ENCODE measurements at places on chromosomes 4 and X. TPM values are rescaled to one million over a fixed set of nuclear protein-coding genes. Genes with fewer than 3 reads are reported as not detected.

DNA sequence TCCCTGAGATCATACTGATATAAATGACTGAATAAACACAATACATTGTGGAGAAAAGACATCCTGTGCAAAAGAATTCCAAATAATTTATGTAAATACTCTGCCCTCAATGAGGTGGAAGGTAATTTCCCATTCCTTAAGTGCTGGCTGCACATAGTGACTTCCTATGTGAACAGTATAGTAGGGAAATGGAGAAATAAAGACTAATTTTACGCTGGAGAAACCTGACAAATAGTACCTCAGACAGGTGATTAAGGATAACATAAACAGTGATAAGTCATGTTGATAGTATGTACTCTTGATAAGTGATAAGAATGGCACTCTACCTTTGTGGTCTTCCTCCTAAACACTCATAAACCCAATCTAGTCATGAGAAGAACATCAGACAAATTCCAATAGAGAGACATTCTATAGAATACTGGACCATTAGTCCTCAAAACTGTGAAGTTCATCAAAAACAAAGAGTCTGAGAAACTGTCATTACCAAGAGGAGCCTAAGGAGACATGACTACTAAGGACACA, 274.0 kb downstream of the CHIC1 start:
- DNase-seq, result no peak

- no peak for DNase-seq
Measured at GRCh38 chrX:13345037-13345436, 25.2 kb upstream of the ATXN3L start.

DNA sequence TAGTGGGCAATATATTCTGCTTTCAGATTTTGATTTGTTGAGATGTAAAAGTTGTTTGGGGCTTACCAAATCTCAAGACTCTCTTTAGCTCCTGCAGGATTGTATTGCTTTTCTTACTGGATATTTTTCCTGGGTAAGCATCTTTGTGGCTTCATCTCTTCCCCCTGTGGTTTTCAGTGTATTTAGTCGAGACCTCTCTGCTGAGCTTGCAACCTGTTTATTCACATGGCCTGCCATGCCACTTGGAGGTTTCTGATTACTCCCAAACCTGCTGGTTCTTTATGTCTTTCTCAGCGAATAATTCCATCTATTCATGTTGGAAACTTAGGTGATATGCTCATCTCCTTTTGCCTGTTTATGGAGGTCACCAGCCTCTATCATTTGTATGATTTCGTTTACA, 10.9 kb downstream of the CCNG2 start:
- no peak for DNase-seq

DNA sequence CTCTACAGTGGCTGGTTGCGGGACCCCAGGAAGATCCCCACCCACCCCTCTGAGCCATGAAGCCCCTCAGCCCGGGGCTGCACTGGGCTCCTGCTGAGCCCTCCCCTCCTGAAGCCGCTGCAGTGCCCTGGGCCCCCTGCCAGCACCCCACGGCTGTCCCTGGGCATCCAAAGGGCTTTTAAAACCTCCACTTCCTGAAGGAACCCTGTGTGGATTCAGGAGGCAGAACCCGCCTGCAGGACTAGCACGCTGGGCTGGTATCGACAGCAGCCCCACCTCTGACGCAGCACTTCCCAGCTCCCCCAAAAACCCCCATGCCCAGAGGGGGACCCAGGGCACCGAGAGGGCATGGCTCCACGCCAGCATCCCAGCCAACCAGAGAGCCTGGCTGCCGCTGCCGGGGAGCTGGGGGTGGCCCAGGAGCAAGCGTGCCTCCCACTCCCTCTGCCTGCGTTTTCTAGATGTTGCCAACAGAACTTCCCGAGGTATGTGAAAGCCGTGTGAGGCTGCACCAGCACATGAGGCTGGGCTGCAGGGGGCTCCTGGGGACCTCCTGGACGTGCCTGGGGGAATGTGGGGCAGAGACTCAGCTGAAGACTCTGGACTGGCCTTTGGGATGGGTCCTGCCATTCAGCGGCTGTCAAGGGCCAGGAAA, 6.3 kb downstream of the MXD4 start:
- peak; percentile 28 for DNase-seq

GRCh38 chr4:120052856-120053255, 13.8 kb downstream of the MAD2L1 start:
- DNase-seq, result no peak

GRCh38 chrX:23134136-23134535, 134.4 kb downstream of the DDX53 start:
- no peak for DNase-seq

DNA sequence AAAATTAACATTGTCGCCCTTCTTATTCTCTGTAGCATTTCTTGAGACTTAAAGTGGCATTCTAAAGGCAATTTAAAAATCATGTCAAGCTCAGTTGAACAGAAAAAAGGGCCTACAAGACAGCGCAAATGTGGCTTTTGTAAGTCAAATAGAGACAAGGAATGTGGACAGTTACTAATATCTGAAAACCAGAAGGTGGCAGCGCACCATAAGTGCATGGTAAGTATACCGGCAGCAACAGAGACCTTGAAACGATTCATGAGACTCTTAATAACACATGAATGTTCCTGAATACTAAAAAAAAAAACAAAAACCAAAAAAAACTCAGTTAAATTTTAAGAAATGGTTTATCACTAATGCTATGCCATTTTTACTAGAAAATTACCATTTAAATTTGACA, 82.4 kb upstream of the HPRT1 start:
- no peak for DNase-seq

DNA sequence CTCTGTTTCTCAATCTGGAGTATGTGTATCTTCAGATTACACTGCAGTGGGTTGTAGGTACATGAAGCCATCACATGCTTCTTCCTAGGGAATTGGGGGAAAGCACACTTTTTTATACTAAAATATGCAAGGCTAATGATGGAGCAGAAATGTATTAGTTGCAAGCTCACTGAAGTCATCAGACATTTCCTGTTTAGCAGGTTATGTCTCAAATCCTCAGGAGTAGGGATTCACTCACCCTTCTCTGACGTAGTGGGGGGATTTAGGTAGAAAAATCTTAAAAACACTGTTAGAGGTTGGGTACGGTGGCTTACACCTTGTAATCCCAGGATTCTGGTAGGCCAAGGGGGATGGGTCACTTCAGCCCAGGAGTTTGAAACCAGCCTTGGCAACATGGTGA, 128.4 kb upstream of the GPC4 start:
- no peak for DNase-seq

DNA sequence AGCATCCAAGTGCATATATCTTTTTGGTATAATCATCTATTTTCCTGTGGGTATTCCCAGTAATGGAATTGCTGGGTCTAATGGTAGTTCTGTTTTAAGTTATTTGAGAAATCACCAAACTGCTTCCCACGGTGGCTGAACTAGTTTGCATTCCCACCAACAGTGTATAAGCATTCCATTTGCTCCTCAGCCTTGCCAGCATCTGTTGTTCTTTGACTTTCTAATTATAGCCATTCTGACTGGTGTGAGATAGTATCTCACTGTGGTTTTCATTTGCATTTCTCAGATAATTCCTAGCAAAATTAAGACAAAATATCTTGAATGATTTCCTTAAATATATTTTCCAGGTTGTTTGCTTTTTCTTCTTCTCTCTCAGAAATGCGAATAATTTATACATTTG, 341.1 kb downstream of the GBA3 start:
- DNase-seq, result no peak

DNA sequence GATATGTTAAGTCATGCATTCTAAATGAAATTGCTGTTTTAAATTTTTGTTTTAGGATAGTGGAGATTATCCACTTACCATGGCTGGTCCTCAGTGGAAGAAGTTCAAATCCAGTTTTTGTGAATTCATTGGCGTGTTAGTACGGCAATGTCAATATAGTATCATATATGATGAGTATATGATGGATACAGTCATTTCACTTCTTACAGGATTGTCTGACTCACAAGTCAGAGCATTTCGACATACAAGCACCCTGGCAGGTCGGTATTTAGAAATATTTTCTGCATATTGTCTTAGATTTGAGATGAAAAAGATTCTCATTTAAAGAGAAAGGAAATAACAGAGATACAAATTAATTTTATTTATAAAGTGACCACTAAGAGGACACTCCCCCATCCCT, 83.6 kb downstream of the STAG2 start:
- no peak for DNase-seq

GRCh38 chr4:89741768-89742167, 95.2 kb downstream of the SNCA start:
- no peak for DNase-seq

DNA sequence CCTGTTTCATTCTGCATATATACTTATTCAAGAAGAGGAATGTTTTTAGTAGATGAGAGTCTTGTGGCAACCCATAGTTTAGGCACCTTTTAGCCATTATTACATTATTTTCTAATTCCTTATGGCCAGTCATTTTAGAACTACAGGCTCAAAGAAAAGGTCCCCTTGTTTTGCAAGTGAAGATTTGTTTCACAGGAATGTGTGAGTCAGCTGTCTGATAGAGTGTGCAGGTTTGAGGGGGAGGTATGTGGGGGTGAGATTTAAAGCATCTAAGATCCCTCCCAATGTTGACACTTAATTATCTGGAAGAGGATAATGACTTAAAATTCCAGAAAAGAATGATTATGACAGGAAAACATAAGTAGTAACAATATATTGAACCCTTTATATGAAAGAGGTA, 495.6 kb downstream of the KCNIP4 start:
- no peak for DNase-seq

DNA sequence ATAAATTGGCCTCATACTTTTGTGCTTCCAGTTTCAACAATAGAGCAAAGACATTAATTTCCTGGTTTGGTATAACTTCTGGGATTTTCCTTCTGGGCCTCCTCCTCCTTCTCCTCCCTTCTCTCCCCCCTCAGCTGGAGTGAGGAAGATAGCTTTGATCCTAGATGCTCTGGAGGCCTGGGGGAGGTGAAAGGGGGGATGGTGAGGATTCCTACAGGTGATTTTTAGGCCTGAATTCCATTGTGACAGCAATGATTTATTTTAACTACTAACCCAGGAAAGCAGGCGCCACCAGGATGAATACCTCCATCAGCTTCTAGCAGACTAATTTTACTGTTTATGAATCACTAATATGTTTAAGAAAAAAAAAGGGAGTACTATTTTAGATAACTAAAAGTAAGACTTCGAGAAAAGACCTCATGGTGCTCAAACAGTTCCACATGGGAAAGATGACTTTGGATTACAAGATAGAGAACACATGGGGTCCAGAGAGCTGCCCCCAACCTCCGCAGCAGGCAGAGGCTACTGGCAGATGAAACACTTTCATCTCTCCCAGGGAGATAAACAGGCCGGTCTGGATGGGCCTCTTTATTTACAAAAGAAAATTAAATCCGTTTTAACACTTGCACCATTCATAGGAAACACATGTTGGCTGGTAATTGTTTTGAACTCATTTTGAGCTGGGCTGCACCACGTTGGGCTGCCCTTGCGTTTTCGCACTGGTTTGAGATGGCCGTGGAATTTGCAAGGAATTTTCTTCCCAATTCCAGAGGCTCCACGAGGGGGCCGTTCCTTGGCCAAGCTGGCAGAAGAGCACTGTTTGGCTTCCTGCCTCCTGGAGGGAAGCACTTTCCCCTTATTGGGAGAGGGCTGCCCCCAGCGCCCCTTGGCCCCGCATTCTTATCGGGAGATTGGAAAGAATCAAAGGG, 125.1 kb upstream of the STX18 start:
- DNase-seq, result no peak

DNA sequence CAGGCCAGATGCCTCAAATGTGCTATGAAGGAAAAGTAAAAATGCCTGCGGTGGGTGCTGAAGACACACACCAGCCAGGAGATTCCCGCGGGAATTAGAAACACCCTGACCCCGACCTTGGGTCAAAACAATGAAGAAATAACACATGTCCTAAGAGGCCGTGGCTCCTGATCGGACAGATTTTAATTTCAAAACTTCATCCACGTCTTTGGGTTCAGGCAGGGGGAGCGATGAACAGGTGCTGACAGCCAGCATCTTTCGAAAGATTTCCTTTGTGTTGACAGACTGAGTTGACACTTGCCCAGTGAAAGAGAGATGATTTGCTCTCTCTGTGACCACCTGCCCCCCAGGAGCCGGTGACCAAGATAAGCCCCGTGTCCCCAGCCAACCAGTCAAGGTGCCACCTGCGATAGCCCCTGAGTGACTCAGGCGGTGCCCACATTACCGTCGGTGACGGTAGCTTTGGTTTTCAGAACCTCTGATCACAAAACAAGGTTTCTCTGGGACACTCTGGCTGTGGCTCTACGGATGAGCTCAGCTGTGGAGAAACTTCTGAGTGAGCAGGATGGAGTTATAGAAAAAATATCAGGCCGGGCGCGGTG, 11.0 kb upstream of the IL3RA start:
- DNase-seq, result no peak

The UGT2A1 gene
- not detected for total RNA-seq

The CYBB gene
- total RNA-seq, result 47.3 TPM

The NFKB1 gene
- total RNA-seq, result 60.5 TPM

The DDIT4L gene
- 2.9 TPM for total RNA-seq

The P2RY4 gene
- not detected for total RNA-seq

Measured in omental fat pad (tissue), 4 donors.